Putamen (tissue), 1 donor: ENCODE measurements at places on chromosomes 4 and X.

GRCh38 chr4:168496834-168497233, at the start of gene PALLD:
PALLD (plus strand) TSS chr4:168497052.
- DNase-seq = no peak

DNA sequence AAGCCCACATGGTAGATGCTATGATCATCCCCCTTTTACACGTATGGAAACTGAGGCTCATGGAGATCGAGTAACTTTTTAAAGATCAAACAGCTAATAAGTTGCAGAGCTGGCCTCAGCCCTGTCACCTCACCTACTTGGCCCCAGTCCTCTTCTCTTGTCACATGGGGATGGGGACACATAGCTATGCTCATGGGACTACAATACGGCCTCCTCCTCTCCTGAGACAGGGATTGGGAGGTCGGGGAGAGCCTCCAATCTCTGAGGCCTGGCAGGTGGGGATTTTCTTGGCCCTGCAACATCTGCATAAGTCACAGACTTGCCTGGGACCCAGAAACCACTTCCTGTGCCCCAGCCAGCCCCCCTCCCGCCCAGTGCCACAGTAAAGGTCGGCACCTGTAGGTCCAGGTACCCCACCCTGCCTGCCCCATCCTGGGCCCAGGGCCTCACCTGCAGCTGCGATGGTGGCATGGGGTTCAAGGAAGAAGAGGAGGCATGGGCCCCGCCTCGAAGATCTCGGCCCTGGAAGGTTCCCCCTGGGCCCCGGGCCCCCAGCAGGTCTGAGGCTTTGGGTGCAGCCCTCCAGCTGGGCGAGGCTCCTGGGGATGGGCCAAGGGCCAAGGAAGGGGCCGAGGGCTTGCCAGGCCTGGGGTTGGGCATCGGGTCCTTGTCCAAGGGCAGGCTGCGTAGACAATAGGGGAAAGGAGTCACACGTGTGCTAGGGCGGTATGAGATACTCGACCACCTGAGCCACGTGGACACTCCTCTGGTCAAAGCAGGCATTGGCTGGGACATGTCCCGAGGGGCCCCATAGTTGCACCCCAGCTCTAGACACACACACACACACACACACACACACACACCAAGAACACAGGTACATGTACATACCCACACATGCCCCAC, 6.4 kb downstream of the FOXP3 start:
- DNase-seq = no peak

DNA sequence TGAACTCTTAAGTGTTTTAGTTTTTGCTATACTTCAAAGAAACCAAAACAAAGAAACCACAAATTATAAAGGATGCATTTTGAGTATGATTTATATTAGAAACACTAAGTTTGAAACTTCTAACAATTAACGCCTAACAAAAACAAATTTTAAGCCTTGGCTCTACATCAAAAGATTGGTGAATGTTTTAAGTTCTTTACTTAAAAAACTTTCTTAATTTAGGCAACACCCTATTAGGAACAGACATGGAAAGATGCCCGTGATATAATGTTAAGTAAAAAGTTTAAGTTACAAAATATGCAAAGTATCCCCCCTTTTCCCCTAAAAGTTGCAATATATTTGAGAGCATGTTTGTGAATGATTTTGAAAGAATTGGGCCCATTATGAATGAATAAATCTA, 21.2 kb downstream of the PROM1 start:
- no peak for DNase-seq

GRCh38 chrX:20681683-20682082, 415.0 kb upstream of the RPS6KA3 start:
- no peak for DNase-seq

DNA sequence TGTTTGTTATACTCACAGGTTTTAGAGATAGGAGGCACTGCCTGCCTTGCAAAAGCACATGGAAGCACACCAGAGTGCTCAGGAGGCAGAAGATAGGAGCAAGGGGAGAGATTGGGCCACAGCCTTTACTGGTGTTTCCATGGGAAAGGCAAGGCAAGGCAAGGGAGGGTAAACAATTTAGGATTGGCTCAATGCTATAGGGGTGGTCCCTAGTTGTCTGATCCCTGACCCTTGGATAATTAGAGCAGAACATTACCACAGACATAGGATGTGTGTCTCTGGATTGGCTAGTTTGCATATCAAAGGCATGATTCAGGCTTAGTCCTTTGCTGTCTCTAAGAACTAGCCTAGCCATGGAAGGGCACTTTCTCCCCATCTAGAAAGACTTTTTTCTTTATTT, 36.1 kb downstream of the GRXCR1 start:
- DNase-seq = no peak

- no peak for DNase-seq
These were observed 462.8 kb downstream of the PCDH18 start for GRCh38 chr4:137069473-137069872.

DNA sequence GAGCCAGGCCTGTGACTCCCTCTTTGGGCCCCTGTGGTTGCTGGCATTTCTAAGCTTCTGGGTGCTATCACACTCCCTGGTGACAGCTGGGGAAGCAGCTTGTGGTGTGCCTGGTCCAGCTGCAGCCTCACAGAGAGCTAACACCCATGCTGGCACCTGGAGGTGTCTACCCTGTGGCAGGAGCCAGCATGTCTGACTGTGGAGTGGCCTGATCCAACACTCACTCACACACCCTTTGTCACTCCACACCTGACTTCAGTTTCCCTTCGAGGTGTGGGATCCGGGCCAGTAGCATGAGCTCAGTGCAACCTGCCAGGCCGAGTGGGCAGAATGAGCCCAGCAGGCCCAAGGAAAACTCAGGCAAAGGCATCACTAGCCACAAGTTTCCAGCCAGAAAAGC, 67.5 kb downstream of the TECRL start:
- DNase-seq = no peak

DNA sequence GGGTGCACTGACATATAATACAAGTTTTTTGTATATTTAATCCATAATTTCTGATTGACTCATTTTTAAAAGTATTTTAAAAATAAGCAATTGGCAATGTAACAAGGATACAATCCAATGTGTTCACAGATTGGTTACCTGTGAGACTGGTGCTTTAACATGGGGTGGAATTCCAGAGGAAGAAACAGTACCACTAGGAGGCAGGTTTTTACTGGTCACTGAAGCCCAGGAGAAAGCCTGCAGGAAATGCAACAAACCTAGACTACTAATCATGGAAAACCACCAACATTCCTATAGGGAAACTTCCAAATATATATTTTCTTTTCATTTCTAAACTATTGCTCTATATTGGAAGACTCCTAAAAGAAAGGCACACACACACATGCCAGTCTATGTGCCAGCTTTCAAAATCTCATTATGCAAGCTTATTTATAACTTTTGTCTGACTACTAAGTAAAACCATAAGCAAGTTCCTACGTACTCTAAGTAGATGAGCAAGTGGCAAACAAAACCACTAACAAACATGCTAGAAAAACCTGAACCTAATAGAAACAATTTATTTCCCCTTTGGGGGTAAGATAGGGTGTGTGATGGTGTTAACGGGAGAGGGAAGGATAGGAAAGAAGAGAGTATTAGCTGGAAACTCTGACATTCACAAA, 19.2 kb downstream of the G3BP2 start:
- no peak for DNase-seq

- no peak for DNase-seq
These were observed 86.0 kb downstream of the EVC start for GRCh38 chr4:5796976-5797375.

DNA sequence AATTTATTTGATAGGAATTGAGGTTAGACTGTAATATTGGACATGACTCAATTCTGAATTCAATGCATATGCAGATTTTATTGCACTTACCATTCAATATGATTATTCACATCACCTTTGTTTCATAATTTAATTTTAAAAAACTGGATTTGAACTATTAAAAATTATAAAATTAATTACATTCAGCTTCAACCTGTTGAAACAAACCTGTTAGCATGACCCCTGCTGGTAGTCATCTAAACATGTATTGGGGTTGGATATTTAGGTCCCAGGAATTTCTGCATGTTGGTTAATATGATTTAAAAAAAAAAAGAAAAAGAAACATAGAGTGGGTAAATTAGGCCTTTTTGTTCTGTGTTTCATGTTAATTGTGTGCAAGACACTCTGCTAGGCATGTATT, 85.9 kb downstream of the ARSJ start:
- DNase-seq = no peak
